SK-N-DZ (cell line): ENCODE measurements at places on chromosomes 12 and 14.

GRCh38 chr12:76927170-76927784 lies 48.5 kb upstream of the CSRP2 start:
- peak; percentile 30 for DNase-seq

DNA sequence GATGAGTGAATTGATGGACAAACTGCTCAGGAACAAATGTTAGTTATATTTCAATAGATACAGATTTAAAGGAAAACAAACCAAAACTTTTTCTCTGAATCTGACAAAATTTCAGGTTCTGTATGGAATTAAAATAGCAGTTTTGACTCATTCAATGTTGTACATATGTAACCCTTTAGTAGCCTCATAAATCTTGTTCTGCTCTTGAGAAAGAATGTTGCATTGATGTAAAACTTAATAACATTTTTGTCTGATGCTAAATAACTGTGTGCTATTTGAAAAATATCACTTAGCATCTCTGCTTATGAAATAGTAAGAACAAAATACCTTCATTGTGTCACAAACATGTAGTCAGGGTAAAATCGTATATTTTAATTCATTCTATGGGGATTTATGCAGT lies 168.9 kb upstream of the NOVA1 start:
- DNase-seq = no peak

GRCh38 chr12:82627799-82628198 lies 58.9 kb upstream of the TMTC2 start:
- DNase-seq = peak; percentile 41

- no peak for DNase-seq
Measured at GRCh38 chr14:100616854-100617409, 29.7 kb upstream of the BEGAIN start.

DNA sequence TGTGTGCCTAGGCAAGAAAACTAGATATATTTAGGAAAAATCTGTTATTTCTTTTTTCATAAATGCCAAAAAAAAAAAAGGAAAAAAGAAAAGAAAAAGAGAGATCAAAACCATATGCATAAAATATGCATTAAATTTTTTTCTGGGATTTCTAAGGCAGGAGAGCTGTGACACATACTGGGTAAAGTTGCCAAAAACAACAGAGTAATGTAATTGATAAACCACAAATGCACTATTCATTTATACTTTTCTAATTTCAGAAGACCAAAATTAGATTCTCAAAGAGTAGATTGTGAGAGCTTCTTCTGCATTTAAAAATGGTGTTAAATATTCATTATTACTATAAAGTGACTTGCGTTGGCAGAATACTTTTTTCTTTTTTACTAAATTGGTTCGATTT lies 673.8 kb upstream of the MGAT4C start:
- DNase-seq = no peak

DNA sequence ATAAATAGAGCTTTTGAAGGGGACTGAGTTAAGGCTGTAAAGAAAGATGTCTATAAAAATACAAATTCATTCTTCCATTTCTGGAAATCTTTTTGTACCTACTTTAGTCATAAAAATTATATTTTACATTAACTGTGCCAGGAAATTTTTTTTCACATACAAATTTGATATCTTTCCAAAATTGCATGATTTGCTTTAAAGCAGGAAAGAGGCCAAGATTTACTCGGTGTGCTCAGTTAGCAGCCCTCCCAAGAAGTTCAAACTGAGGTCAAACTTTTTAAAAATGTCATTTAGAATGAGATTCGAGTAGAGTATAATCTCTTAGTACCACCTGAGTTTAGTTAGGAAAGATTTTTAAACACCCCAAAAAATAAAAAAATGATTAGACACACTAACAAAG lies 173.2 kb upstream of the GRIP1 start:
- no peak for DNase-seq

- no peak for DNase-seq
Measured at GRCh38 chr14:32399920-32400319, 70.8 kb downstream of the AKAP6 start.

DNA sequence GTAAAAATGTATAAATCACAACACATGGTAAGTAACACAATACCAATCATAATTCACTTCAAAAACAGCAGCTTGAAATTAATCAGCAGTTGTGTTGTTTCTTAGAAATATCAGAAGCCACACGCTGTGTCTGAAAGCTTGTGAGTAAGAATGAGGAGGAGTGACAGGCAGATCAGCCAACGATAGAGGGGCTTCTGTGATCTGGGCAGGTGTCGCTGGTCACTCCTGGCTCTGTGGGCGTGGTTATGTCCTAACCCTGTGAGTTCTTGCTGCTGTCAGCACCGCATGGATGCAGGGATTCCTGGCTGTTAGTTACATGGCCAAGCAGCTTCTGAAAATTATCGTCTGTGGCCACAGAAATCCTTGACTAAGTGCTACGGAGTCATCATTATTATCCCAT lies 123.4 kb downstream of the SLC25A47 start:
- peak; percentile 67 for DNase-seq

DNA sequence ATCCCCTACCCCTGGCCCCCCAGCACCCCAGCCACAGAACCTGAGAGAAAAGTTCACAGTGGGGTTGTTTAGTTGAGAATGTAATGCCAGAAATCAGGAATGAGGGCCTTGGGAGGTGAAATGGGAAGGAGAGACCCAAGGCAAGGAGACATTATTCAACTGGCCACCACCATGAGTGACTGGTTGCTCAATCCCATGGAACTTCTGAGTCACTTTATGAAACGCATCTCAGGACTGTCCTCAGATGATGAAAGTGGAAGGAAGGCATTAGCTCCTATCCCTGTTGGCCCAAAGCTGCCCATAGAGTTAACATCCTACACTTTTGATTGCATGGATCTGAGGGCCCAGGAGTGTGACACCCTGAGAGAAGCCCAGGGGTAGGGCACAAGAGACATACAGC lies 25.4 kb upstream of the TCL1A start:
- DNase-seq = no peak

GRCh38 chr14:104137297-104138097 lies 890 bp upstream of the KIF26A start:
- peak; percentile 69 for DNase-seq

- DNase-seq = no peak
Measured at GRCh38 chr12:26416550-26416949, 221.2 kb downstream of the SSPN start.

DNA sequence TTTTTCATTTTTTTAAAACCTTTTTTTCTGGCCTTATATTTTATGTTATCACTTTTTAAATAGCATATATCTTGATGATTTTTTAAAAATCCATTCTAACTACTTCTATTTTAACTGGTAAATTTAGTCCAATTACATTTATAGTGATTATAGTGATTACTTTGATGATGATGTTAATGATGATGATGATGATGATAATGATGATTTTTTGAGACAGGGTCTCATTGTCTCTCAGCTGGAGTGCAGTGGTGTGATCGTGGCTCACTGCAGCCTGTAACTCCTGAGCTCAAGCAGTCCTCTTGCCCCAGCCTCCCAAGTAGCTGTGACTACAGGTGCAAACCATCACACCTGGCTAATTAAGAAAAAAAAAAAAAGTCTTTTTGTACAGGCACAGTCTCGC lies 27.1 kb downstream of the BRMS1L start:
- DNase-seq = no peak

DNA sequence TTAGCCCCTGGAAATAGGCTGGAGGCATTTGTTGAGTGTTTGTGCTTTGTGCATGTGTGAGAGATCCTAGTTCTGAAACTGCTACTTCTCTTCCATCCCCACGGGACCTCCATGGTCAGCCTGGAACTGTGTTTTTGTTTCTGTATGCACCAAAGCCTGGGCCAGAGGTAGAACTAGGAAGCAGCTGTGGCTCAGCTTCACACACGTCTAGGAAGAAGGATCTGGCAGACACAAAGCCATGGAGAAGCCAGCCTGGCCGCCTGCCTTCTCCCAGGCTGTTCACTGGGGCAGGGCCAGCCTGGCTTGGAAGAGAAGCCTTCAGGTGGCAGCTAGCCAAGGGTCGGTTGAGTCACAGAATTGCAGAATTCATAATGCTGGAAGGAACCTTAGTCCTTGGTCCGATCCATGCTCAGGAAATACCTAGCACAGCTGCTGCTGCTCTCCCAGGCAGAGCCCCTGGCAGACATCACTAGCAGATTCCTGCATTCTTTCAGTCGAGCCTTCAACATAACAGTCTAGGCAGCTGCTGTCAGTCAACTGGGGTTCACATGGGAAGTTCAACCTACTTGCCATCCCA lies 27.0 kb downstream of the RIN3 start:
- no peak for DNase-seq

GRCh38 chr14:35212471-35213142 lies 79.6 kb upstream of the PSMA6 start:
- DNase-seq = no peak

- DNase-seq = no peak
Measured at GRCh38 chr12:2215709-2216560, 163.1 kb downstream of the CACNA1C start.

GRCh38 chr12:6476489-6476888 lies 6.0 kb upstream of the VAMP1 start:
- no peak for DNase-seq

DNA sequence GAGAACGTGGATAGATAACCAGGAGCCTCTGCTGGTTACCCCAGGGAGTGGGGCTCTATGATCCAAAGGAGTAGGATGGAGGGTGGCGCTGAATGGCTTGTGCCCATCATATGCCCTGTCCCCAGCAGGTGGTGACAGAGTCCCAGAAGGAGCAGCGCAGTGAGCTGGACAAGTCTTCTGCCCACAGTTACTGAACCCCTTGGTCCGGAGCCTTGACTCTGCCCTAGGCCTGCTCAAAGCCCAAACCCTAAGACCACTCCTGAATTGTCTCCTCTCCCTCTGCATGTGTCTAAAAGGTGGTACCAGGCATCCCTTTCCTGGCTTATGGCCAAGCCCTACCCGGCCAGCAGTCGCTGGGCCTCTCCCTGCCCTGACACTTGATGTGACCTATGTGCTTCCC lies 3.2 kb downstream of the PRPH start:
- no peak for DNase-seq

DNA sequence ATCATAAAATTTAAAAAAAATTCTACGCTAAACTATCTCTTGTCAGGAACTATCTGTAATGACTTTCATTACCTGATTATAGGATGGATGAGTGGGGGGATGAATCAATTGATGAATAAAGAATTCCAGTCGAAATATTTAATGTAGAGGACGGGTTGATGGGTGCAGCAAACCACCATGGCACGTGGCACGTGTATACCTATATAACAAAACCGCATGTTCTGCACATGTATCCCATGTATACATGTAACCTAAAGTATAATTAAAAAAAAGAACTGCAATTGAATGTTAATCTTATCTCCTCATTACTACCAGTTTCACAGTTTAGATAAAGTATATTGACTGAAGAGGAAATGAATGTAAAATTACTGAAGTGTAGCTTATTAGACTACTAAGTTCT lies 23.4 kb downstream of the LRRIQ1 start:
- DNase-seq = no peak

DNA sequence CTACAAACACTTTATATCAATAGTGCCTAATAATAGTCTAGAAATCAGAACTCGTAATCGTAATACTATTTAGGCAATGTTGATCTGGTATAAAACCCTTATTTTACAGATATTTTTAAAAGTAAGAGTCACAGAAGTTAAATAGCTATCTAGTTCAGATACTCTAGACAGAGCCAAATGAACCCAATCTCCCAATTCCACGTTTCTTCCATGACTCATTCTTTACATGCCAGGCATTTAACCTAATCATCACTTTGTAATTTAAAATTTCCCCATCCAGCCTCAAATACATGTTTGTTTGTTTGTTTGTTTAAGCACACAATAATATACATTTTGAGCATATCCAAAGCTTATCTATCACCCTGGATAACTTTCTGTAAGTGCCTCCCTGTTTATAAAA lies 36.4 kb upstream of the GARIN6 start:
- DNase-seq = no peak

DNA sequence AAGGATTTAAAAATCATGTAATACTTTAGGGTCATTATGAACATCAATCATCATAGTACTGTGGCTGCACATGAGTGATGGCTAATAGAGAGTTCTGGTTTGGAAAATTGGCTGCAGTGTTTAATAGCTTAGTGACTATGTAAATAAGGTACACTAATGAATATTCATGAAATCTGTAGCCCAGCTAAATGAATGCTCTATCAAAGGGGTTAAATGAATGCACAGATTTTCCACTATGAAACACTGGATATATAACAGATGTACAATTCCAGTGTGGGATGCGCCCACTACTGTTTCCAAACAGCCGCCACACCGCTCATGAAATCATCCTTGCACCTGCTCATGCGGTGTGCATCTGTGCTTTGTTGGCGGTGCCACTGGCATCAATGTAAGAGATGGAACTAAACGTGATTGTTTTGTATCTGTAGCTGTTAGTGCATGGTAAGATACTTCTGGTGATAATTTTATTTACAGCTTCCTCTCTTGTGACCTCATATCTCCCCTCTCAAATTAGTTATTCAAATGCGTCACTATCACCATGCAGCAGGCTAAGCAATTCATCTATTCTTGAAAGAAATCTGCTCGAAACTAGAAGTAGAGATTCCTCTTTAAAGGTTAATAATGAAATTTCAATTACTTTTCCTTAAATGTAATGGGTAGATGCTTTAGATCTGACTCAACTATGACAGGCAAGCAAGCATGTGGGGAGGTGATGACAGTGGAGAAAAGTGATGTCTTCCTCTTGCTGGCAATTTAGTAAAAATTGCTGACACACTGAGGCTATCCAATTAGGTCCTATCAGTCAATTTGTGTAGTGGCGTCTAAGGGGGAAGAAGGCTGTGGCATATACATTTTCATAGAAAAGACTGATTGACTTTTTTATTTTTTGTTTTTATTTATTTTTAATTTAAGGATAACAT lies 433.6 kb downstream of the AEBP2 start:
- DNase-seq = peak; percentile 35

DNA sequence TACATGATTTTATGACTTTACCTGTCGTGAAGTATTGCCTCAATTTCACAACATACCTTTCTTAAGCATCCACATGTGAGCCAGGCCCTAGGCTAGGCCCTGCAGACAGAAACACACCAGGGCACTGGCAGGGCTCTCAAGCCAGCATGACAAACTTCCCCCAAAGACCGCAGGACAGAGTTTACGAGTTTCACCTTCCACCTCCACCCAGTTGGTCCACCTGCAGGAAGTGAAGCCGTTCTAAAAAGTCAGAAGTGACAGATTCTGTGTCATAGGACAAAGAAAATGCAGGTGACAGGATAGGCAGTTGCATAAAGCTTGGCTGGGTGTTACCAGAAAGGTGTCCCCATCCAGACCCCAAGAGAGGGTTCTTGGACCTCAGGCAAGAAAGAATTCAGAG lies 382.3 kb downstream of the PCNX1 start:
- DNase-seq = no peak

GRCh38 chr14:105047283-105048016 lies 17.8 kb downstream of the GPR132 start:
- no peak for DNase-seq

DNA sequence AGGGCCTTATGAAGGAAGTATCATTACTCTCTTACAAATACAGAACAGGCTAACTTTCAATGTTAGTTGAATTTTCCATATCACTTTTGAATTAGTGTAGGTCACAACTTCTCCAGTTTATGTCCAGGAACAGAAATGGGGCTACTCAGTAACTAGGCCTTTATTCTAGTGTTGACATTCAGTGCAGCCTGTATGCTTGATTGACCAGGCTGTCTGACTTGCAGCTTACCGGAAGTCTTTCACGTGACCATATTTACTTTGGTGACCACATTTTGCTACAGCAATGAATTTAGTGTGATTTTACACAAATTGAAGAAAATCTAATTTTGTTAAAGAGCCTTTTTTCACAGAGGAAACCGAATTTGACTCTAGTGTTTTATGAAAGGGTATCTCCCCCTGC lies 12.4 kb downstream of the MTERF2 start:
- DNase-seq = no peak
